ENCODE measurements at places on chromosomes 5 and 9.

DNA sequence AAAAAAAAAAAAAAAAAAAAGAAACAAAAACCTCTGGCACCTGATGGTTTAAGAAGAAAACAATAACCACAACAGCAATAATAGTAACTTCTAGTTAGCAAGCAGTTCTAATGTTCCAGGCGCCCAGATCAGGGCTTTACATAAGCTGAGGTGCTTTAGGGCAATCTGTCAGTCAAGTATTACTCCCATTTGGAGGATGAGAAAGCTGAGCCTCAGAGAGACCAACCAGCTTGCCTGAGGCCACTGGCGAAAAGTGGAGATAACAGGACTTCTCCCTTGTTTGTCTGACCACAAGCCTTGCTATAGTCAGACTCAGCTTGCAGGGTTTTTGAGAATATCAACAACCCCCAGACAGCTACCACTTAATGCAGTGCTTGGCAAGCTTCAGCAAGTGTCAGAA lies 83.5 kb upstream of the BOD1 start:
- no peak for DNase-seq

DNA sequence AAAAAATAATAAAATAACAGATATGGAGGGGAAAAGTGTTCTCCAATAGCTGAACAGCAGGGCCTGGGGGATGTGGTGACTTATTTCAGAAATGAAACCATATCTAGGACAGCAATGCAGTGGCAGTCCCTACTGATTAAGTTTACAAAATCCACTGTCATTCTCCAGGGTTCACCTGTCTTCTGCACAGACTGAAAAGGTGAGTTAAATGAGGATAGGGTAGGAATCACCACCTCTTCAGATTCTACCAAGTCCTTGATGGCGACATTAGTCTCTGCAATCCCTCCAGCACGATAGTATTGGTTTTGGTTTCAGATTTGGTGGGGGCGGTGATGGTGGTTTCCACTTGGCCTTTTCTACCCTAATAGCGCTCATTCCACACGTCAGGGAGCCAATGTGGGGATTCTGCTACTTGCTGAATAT lies 32.3 kb upstream of the NPM1 start:
- DNase-seq = no peak

DNA sequence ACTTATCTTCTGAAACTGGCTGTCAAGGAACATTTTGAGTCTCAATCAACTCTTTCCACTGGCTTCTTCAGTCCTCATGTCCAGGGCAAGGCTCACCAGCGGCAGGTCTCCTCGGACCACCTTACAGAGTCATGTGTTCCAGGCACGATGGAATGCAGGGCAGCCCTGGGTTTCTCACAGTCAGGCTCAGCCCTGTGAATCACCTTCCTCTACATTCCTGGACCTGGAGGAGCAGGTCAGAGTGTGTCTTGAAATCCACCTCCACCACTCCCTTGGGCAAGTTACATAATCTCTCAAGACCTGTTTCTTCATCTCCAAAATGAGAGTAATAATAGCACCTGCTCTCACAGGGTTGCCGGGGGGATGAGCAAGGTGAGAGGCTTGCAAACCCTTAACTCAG lies 16.0 kb downstream of the ENC1 start:
- DNase-seq = no peak

DNA sequence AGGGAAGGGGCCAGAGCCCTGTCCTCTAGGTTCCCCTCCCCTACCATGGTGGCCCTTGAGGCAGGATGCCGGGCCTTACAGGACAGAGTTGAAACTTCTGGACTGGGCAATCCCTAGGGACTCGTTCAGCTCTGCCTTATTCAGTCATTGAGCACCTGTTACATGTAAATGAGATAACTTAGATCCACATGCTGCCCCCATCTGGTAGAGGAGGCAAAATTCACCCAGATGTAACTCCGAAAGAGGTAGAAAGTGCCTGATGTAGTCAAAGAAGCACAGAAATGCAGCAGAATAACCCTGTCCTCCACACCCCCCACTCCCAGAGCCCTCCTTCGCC lies 1.5 kb downstream of the GGTA1 start:
- DNase-seq = peak; percentile 85

DNA sequence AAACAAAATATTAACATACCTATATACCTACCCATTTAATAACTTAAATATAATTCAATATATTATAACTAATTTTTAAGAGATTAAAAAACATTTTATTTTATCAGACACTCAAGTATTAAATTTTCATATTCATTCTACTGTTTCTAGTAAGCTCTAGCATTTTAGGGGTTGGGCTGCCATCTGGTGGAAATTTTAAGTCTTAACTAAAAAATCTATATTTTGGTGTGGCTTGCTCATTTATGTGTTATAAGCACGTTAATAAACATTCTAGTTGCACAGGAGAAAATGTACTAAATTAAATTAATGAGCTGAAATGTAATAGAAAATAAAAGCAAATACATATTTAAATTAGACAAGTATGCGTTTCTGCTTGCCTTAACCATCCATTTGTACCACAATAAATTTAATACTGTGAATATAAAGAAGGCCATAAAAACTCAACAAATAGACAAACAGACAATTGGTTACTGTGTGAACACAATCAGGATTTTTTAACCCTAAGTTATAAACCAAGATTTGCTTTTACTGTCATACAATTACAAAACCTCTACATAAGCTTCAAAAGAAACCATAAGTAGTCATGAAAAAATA lies 1728.3 kb upstream of the CDH9 start:
- peak; percentile 56 for DNase-seq

DNA sequence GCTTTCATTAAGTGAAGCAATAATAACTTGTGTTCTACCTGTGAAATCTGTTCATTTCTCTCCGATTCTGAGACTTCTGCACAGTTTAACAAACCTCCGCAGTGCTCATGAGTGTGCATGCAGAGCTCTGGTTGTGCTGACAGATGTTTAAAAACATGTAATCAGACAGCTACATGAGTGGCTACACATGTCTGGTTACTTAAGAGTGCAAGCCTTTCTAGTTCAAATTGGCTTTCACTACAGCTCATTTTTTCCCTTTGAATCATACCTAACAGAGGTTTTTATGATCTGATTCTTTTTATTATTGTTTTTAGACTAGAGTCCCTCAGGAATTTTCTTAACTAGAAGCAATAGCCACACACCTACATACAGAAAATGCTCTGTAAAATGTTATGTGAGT lies 310.2 kb downstream of the ARRDC3 start:
- DNase-seq = no peak

DNA sequence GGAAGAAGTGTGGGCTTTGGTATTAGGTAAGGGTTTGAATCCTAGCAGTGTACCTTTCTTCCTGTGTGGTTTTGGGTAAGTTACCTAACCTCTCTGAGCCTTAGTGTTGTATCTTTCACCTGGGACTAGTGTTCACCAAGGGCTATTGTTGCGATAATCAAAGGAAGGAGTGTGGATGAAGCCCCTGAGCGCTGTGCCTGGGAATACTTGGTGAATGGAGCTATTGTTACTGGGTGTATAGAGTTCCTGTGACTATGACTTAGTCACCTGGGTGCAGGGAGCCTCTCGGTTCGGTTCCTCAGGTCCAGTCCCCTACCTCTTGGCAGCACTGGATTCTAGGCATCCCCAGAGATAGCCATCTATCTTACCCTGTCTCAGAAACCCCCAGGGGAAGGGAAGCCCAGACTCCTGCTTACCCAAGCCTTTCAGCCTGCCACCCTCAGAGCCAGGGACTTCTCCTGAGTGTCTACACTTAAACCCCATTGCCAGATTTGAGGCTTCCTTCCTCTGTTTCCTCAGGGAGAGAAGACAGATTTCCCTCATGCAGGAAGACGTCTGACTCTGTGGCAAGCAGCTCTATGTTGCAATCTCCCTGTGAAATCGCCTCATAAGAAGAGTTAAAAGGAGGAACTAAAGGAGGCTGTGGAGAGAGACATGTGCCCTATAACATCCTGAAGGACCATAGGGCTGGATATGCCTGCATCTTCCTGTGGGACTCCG lies 181.0 kb upstream of the PITX1 start:
- no peak for DNase-seq

GRCh38 chr5:88734191-88734640 lies 148.8 kb downstream of the MEF2C start:
- no peak for DNase-seq

- no peak for DNase-seq
Measured at GRCh38 chr9:95373782-95374487, 56.4 kb upstream of the FANCC start.

- no peak for DNase-seq
Measured at GRCh38 chr9:134275375-134275774, 50.9 kb upstream of the RXRA start.

DNA sequence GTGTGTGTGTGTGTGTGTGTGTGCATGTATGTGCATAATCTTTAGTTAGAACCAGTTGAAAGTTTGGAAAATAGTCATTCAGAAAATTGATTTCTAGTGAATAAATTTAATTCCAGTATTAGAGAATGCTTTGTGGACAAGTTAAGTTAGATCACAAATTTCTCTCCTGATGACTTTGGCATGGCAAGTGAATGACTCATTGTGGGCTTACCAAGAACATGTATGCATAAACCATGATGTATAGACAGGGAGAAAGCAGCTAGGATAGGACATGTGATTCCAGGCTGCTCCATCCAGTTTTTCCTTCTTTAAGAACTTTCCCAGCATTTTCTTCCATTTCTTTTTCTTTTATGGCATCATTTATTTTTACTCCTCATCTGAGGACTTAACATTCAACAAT lies 85.7 kb upstream of the SGCD start:
- no peak for DNase-seq

- DNase-seq = no peak
Measured at GRCh38 chr5:85896514-85896913, 721.2 kb upstream of the COX7C start.

DNA sequence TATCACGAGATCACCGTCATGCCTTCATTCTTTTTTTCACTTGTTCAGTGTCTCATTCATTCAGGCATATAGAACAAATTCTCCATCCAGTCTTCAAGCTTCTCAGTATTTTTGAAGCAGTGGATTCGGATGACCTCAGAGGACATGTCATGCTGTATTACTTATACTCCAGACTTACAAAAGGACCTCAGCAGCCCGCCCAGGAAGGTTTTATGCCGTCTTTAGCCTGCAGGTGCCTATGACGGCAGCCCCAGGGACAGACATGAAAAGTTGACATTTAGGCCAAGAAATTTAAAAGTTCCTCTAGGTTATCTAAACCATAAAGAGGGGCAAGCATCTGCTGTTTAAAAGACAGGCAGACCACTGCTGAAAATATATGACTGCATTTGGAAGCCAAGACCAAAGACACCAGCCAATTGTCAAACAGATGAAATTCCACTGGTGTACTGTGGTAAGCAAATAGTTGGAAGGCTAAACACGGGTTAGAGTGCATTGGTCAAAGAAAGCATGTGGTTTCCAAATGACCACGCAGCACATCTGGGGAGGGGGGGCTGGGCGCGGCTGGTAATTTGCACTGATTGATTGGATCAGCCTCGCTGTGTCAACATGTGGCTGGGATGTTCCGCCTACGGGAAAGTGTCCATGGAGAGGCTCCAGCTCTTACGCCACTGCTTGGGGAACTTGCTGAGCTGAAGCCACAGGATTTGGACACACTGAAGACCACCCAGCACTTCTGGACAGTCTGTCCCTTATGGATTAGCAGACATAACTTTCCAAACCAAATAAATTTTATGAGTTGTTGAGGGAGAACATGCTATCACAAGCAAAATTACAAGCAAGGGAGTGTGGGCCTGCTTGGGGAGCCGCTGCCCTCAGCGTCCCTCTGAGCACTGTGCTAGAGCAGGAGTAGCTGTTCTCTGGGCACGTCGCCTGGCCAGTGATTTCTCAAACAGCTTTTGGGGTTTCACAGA lies 173.6 kb downstream of the FANCC start:
- DNase-seq = no peak

- no peak for DNase-seq
Measured at GRCh38 chr5:44387921-44388320, 1.3 kb downstream of the FGF10 start.

GRCh38 chr5:124860291-124860655 lies 113.8 kb upstream of the ZNF608 start:
- no peak for DNase-seq

GRCh38 chr9:34771007-34771406 lies 61.1 kb upstream of the CCL21 start:
- no peak for DNase-seq

- no peak for DNase-seq
Measured at GRCh38 chr9:84330246-84330645, 10.3 kb downstream of the SLC28A3 start.

- no peak for DNase-seq
Measured at GRCh38 chr9:130542457-130543228, 36.7 kb upstream of the FUBP3 start.
